ENCODE measurements at places on chromosomes 1 and 21.
A peak's percentile ranks its signal among the peaks of the same experiment; 100 is the strongest.

GRCh38 chr1:92410706-92411105 lies 76.0 kb downstream of the GFI1 start:
- no peak for DNase-seq

DNA sequence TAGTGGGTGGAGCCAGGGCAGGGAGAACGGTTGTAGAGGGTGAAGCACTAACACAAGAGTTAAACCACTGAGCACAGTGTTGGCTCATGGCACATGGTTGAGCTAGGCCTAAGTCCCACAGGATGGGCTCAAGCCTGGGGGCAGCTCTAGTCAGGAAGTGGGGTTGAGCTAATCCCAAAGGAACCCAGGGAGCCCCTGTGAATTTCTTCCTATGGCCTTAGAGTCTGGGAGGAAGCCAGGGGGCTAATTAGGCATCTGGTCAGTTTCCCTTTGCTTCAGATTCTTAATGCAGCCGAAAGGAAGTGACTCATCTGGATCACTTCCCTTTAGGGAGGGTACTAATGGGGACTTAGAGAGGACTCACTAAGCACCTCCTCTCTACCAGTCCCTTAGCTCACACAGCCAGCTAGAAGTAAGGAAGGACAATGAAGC lies 10.1 kb downstream of the CFAP45 start:
- peak; percentile 71 for DNase-seq

- no peak for DNase-seq
Measured at GRCh38 chr1:33657833-33658232, 185.4 kb downstream of the ZSCAN20 start.

DNA sequence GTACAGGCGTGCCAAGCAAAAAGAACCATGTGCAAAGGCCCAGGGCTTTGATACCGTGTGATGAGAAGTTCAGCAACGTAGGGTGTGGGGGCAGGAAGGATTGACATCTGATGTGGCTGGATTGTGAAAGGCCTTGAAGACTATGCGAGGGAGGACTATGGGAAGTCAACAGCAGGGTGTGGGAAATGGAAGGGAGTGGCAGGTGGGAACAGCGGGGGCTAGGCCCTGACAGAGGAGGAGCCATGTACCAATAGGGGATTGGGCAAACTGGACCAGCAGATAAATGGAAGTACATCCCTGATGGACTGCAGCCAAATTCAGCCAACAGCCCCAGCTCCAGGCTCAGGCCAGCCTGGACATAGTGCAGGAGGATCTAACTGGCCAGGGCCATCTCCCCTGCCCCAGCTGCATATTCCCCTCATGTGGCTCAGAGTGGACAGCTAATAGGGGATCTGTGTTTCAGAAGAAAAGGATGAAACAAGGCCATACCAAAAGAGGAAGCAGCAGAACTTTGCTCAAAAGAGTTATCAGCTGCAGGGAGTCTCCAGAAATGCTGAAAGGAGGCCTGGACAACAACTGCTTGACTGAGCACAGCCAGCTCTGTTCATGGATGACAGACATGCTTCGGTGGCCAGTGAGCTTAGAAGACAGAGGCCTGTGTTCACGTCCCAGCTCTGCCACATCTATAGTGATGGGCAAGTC lies 140.2 kb upstream of the SGIP1 start:
- no peak for DNase-seq

- no peak for DNase-seq
Measured at GRCh38 chr1:231986631-231987336, 360.2 kb downstream of the DISC1 start.

- DNase-seq: no peak
Measured at GRCh38 chr1:46072975-46073374, 59.5 kb downstream of the PIK3R3 start.

- DNase-seq: peak; percentile 55
Measured at GRCh38 chr1:95169548-95169947, 52.4 kb downstream of the TLCD4 start.

GRCh38 chr1:64161357-64161941 lies 42.0 kb upstream of the UBE2U start:
- no peak for DNase-seq

GRCh38 chr1:198776602-198777029 lies 137.8 kb downstream of the PTPRC start:
- peak; percentile 6 for DNase-seq

GRCh38 chr21:32523988-32524719 lies 61.2 kb downstream of the TCP10L start:
- no peak for DNase-seq

DNA sequence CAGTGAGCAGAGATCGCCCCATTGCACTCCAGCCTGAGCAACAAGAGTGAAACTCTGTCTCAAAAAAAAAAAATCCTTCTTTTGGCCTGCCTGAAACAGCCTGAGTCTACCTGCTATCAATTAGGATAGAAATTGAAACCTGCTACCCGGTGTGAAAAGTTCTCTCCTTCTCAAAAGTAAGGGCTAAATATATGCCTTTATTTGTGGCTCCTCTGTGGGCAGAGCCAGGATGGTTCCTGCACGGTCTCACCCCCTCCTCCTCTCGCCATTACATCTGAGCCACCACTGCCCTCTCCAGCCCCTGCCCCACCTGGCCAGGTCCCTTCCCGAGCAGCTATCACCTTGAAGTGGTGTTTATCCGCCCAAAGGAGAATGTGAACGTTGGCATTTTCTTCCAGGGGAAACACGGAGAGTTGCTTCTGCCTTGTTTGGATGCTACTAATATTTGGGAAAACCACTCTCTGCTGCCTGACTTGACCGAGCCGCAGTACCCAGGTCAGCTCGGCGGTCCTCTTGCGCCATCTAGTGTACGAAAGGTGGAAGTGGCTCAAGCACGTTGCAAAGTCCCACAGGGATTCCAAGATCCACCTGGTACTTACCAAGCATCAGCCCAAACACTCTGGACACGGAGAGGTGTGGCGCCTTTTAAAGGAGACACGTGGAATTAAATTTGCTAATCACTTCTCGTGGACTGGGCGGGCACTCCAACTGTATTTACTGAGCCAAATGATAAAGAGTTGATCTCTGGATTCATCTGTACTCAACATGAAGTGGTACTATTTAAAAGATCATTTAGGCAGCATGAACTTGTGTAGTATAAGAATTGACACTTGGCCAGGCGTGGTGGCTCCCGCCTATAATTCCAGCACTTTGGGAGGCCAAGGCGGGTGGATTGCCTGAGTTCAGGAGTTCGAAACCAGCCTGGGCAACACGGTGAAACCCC lies 31.9 kb downstream of the SETD4 start:
- peak; percentile 80 for DNase-seq

- no peak for DNase-seq
Measured at GRCh38 chr1:233278631-233279030, 16.9 kb downstream of the PCNX2 start.

- DNase-seq: no peak
Measured at GRCh38 chr1:21587602-21587953, 78.4 kb downstream of the ALPL start.

DNA sequence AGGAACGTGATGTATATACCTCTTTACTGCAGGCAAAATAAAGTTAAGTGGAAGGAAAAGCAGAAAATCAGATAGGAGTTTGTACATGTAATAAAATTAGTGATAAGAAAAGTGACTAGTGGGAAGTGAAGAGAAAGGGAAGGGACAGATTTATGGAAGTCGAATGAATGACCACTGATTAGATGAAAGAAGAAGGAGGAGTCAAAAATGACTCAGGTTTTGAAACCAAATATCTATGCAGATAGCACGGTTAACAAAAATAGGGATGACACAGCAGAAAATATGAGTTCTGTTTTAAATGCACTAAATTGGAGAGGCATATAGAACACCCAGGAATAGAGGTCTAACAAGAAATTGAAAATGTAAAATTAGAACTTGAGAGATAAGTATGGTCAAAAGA lies 128.0 kb downstream of the HMCN1 start:
- DNase-seq: no peak

DNA sequence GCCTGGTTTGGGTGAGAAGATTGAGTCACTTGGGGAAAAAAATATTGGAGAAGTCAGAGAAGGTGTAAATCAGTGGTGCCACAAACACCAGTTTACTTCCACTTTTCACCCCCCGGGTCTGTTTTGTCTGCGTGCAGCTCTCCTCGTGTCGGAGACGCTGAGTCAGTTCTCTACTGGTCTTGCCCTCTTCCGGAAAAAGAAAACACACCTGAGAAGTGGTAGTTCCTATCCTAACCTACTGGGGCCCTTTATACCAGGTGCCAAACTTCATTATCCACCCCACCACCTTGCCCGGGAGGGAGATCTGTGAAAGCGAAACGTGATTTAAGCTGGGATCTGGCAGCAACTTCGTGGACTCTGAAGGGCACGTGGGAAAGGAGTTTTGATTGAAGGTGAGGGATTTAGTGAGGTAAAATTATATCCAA lies 855 bp upstream of the IVNS1ABP start:
- peak; percentile 62 for DNase-seq

All from SW480 (cell line).